Activated naive CD4-positive, alpha-beta T cell (primary cell): ENCODE measurements at places on chromosomes 2 and 18.

GRCh38 chr2:59874971-59875755 lies 678.3 kb downstream of the BCL11A start:
- DNase-seq: no peak

DNA sequence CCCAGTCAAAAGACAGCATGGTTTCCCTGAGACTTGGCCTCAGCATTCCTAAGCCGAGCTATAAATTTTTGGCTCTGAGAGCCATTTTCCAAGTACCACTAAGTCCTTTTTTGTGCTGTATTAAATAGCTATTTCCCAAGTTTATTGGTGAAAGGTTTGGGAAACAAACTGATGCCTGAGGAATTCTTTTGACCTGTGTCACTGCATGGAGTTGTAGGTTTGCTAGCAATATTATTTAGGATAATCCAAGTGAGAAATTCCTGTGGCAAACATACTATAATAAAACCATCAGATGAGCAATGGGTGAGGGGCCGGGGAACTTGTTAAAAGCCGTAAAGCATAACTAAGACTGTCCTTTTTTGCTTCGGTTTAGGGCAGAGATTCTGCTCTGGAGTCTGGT lies 28.4 kb downstream of the ARHGAP28 start:
- DNase-seq: no peak

GRCh38 chr2:208426412-208427045 lies 19.9 kb downstream of the PTH2R start:
- DNase-seq: no peak

- DNase-seq: no peak
Observed at GRCh38 chr2:148642891-148643416, 1.6 kb upstream of the EPC2 start.

DNA sequence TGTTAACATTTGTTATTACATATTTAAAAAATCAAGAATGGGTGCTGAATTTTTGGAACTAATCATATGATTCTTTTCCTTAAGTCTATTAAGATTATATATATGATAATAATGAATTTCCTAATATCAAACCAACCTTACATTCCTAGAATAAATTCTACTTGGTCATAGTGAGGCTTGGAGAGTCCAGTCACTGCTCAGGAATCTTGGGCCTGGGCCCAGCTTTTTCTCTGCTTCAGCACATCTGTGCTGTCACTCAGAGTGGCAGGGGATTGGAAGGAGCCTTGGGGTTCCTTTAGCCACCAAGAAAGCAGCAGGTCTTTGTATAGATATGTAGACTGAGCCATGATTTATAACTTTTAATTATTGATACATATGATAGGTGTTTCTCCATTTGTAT lies 19.9 kb upstream of the ZAP70 start:
- no peak for DNase-seq

GRCh38 chr2:73920577-73921545 lies 5.8 kb upstream of the DGUOK start:
- DNase-seq: no peak

DNA sequence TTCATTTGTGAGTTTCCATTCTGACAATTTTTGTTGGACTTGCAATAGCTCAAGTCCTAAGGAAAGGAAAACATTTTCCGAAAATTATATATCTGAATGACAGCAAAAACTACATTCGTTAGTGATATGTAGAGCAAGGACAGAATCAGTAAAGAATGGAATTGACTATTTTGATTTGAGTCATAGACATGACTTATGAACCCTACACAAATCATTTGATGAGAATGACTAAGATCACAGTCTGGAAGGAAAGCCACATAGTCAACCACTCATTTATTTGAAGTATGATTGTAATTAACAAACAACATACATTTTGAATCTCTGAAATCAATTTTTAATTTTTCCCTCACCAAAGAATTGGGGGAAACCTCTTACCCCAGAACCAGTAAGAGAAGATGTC lies 231.6 kb upstream of the CRIM1 start:
- no peak for DNase-seq

- no peak for DNase-seq
Observed at GRCh38 chr18:26956863-26957262, 91.4 kb upstream of the AQP4 start.

DNA sequence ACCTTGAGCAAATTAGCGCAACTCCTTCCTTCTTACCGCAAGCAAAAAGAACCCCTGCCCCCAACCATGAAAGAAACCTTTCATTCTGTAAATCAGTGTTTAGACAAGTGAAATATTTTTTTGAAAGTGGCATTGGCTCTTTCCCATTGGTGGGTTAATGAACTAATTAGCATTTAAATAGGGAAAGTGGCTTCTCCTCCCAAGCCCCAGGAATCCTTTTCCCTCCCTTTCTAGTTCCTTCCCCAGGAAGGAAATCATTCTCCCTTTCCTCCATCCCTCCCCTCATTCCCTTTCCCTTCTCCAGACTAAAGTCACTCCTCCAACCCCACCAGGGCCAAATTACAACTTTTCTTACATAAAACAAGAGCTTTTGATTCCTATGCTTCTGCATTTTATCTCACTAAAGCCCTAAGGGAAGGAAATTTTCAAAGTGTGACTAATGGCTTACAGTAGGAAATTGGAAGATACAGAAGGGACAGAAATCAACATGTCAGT lies 22.9 kb upstream of the TYMS start:
- no peak for DNase-seq

- DNase-seq: no peak
Observed at GRCh38 chr18:44793194-44793593, 112.5 kb downstream of the SETBP1 start.

DNA sequence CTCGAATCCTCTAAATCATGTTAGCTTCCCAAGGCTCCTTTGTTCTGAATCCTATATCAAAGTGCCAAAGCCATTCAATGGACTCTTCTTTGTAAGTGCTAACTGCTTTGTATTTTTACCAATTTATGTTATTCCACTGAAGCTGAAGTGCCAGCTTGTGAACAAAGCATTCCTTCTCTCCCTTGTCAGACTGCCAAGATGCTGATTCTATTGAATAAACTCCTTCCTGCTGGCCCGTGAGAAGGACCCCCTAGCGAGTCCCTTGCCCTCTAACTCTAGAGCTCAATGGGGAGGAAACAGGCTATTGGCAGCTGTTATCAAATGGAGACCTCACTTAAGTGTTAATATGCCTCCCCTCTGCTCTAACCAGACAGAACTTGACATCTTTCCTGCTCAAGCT lies 1097.9 kb upstream of the CNTNAP5 start:
- no peak for DNase-seq

- DNase-seq: no peak
Observed at GRCh38 chr2:9165625-9166024, 41.0 kb upstream of the ASAP2 start.

DNA sequence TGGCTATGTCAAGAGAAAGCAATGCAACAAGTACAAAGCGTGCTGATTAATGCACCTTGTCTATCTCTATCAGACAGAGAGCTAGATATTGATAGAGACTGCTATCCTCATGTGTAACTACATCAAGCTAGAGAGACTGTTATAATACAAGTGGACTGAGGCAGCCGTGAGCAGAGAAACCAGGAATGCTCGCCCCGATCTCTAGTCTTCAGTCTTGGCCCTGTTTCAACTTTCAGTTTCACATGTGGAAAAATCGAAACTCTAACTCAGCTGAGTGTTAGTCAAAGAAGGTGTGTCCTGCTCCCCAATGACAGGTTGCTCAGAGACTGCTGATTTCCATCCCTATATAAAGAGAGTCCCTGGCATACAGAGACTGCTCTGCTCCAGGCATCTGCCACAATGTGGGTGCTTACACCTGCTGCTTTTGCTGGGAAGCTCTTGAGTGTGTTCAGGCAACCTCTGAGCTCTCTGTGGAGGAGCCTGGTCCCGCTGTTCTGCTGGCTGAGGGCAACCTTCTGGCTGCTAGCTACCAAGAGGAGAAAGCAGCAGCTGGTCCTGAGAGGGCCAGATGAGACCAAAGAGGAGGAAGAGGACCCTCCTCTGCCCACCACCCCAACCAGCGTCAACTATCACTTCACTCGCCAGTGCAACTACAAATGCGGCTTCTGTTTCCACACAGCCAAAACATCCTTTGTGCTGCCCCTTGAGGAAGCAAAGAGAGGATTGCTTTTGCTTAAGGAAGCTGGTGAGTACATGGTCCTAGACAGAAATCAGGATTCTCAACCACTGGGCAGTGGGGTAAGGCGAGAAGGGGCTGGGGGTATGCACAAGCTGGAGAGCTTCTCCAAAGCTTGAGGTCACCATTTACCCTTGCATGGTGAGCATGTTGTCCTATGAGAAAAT lies at the start of gene RSAD2:
Gene RSAD2 (plus strand): TSS at position 376 of the 903 bp plus-strand sequence. CDS start 24 bp downstream, at position 400.
- DNase-seq: no peak

DNA sequence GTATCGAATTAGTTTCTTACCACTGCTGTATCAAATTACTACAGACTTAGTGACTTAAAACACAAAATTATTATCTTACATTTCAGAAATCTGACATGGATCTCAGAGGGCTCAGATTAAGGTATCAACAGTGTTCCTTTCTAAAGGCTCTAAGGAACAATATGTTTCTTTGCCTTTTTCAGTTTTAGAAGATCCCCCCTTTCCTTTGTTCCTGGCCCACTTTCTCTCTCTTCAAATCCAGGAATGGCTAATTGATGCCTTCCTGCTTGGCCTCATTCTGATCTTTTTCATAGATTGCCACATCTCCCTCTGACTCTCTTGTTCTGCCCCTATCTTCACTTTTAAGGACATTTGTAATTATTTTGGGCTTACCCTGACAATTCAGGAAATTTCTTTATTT lies 65.7 kb downstream of the LRP1B start:
- no peak for DNase-seq

- DNase-seq: no peak
Observed at GRCh38 chr18:76452357-76452756, 42.7 kb downstream of the ZNF516 start.

DNA sequence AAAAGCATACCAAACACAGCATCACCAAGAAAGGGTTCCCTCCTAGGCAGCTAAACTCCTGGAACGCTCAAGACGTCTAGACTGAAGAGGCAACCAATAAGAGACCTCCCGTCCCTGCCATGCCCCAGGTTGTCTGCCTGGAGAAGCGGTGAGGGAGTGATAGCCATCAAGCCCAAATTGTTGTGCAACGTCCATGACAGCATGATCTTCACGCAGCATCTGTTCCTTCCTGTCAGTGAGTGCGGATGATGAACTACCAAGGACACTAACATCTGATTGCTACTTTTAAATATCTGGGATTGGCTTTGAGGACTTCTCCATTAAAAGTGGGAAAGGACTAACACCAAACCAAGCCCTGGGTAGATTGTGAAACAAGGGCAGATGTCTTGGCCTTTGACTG lies 149.7 kb downstream of the TXNL1 start:
- no peak for DNase-seq
